ENCODE measurements at places on chromosomes 1 and 21. TPM values are rescaled to one million over a fixed set of nuclear protein-coding genes. Genes with fewer than 3 reads are reported as not detected.

MAP1LC3C gene
- total RNA-seq, result 0.70 TPM

SLC9C2 gene
- not detected for total RNA-seq

MTARC1 gene
- total RNA-seq, result 0.75 TPM

INPP5B gene
- total RNA-seq, result 45.3 TPM

NPPA gene
- total RNA-seq, result not detected

UROD gene
- total RNA-seq, result 182 TPM

TMPRSS15 gene
- total RNA-seq, result not detected

C1orf87 gene
- total RNA-seq, result not detected

LRRC71 gene
- not detected for total RNA-seq

TRIM17 gene
- 0.35 TPM for total RNA-seq

KPRP gene
- total RNA-seq, result not detected

CD1E gene
- total RNA-seq, result not detected

LAD1 gene
- total RNA-seq, result not detected

LYST gene
- 10.4 TPM for total RNA-seq

SELE gene
- 0.45 TPM for total RNA-seq

CSDE1 gene
- total RNA-seq, result 785 TPM

TLR5 gene
- total RNA-seq, result not detected

IL20 gene
- not detected for total RNA-seq

SLAMF9 gene
- total RNA-seq, result 0.38 TPM

ERICH3 gene
- under 0.01 TPM for total RNA-seq

BTG3 gene
- 8.9 TPM for total RNA-seq

Data from smooth muscle cell of the coronary artery (primary cell).